ENCODE measurements at places on chromosomes 12 and 14.

- no peak for DNase-seq
Measured at GRCh38 chr12:69055280-69055679, 122.3 kb upstream of the CPM start.

DNA sequence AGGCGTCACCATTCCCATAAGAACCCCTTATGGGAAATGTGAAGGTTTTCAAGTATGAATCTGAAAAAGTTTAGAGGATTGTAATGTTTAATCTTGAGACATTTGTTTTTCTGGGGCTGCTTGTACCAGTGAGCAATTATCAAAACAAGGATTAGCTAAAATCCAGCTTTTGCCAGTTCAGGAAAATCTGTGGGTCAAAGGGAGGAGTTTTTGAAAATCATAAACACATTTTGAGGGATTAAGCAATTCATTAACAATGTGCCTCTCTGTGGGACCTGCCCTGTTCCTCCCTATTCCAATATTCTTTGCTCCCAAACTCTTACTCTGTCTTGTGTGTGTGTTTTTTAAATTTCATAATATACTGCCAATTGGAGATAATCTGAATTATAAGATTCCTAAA lies 11.7 kb upstream of the DAAM1 start:
- no peak for DNase-seq

- no peak for DNase-seq
Measured at GRCh38 chr12:131637986-131638385, 72.9 kb upstream of the SFSWAP start.

- DNase-seq = no peak
Measured at GRCh38 chr14:77872983-77873382, 73.1 kb downstream of the ADCK1 start.

DNA sequence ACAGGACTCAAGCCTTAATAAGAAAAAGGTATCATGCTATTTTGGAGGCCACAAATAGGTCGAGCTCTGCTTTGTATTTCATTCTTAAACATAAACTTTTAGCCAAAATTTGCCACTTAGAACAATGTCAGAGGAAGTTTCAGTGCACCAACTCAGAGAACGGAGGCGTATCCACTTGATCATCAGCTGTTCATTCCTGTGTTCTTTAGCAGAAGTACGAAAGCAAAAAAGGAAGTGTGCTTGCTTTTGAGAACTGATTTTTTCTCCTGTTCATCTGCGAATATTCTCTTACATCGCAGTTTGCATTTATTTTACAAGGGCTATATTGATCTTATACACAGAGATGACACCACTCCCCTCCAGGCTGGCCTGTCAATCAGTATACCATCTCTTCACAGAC lies 188.6 kb upstream of the SOX5 start:
- no peak for DNase-seq

- no peak for DNase-seq
Measured at GRCh38 chr12:16002880-16003279, 91.7 kb downstream of the DERA start.
